ENCODE measurements at places on chromosomes 7 and 10.

- DNase-seq: no peak
Observed at GRCh38 chr7:149495785-149496641, 1.6 kb downstream of the ZNF746 start.

- no peak for DNase-seq
Observed at GRCh38 chr7:27235387-27236311, 7.0 kb upstream of the EVX1 start.

GRCh38 chr10:109770663-109771062 lies 152.6 kb downstream of the XPNPEP1 start:
- no peak for DNase-seq

DNA sequence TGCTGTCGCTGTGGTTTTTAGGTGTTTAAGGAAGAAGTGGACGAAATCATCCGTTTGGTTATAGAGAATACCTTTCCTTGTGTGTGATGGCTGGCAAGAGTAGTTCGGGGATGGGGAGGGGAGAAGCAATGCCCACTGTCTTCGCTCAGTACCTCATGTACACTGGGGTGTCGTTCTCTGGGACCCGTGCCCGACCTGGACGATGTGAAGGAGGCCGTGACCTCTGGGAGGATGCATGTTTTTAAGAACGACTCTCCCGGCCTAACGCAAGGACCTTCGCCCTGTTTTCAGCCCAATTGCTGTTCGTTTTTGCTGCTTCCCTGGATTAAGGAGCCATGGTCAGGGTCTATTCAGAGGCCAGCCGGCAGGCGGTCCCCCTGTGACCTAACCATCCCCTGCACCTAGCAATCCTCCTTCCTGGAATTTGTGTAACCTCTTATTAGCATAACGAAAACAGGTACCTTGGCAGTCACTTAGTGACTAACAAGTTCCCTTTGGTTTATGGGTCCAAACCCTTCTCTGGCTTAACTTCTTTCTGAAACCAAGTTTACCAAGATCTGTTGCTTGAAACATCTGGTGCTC lies 1.3 kb downstream of the NFE2L3 start:
- no peak for DNase-seq

DNA sequence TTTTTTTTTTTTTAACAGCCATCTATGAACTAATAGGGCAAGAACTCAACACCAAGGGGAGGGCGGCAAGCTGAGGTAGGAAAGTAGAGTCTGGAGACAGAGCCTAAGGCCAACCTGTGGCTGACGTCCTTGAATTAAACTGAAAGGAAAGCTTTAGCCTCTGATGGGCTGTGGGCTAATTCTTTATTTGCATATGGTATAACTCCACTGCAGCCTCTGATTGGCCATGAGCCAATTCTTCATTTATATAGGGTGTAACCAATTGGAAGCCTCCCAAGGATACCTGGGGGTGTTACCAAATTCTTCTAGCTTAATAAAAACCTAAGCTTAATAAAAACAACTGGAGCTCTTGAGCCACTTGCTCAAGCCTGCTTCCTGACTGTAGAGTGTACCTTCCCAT lies 10.3 kb downstream of the TYW1 start:
- no peak for DNase-seq

DNA sequence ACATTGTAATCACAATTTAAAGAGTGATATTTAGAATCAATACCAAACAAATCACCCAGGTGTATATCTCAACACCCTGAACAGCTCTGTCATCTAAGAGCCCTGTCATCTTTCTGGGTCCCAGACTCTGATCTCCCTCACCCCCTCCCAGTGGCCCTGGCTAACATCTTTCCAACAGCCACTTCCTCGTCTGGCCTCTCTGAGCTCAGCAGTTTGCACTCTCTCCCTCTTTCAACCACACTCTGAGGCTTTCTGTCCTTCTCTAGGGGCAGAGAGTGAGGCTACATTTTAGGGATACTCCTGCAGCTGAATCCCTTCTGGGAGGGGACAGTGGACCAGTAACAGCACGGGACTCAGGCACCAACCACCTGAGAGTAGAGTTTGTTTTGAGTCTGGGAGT lies 17.1 kb upstream of the PRRT4 start:
- no peak for DNase-seq
